AG10803 (cell line): ENCODE measurements at places on chromosomes 11 and 22.
A peak's percentile ranks its signal among the peaks of the same experiment; 100 is the strongest.

- peak; percentile 8 for DNase-seq
These were observed 665 bp downstream of the USP28 start for GRCh38 chr11:113874581-113875233.

DNA sequence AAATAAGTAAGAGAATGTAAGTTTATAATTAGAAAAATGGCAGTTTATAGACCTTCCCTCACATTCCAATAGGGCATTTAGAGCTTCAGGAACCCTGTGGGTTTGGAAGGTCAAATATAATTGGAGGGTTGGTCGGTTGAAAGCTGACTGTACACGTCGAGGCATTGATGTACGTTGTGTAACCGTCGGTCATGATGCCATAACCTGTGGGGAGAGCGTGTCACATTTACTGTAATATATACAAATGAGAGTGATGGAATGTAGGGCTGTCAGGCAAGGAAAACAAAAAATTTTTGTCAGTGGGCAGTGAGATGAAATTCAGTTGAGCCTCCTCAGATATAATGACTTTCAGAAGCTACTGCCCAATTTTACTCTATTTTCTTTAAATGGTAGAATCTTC, 88.5 kb downstream of the ARL14EP start:
- no peak for DNase-seq

DNA sequence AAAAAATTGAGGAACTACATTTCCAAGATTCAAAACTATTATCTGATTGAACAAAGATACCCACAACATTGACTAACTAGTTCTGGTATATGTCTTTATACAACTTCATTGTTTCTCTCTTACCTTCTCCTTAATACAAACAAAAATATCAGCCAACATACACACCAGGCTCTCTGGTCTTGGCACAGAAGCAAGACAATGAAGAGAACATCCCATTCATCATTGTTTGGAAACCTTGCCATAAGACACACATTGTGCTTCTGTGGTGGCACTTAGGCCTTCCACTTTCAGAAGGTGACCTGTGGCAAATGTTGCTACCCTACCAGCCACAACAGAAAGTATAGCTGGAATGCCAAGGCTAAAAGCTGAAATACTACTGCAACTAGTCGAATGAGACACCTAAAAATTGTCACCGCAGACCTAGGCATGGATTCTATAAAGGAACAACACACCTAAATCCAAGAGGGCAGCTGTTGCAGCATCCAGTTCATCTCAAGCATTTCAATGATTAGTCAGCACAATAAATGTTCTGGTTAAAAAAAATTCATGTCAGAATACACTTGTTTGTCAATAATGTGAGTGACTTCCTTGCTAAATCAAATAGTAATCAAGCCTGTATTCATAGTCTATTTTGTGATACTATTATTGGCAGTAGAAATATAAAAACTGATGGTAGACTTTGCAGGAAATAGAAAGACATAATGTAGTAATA, 26.3 kb downstream of the MAP6 start:
- DNase-seq = no peak

- peak; percentile 37 for DNase-seq
These were observed 12.7 kb downstream of the LGALS12 start for GRCh38 chr11:63518548-63518947.

- no peak for DNase-seq
These were observed 23.3 kb upstream of the TMEM191C start for GRCh38 chr22:21443735-21444421.

GRCh38 chr22:47713941-47714340, 951.5 kb downstream of the TBC1D22A start:
- DNase-seq = no peak

- no peak for DNase-seq
These were observed 114.1 kb upstream of the SESN3 start for GRCh38 chr11:95344932-95345642.

DNA sequence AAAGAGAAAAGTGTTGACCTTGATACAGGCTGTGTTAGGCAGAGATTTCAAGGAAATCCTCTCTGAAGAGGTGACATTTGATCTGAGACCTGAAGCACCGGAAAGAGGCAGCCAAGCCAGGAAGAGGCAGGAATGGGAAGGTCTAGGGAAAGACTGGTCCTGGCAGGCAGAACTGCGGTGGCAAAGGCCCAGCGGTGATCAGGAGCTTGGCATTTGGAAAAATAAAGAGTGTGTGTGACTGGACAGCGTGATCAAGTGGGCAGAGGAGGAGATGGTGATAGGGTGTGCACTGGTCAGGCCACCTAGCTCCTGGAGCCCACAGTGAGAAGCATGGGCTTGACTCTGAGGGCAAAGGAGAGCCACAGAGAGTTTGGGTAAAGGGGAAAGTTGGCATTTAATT, 27.2 kb upstream of the GAB4 start:
- DNase-seq = no peak

DNA sequence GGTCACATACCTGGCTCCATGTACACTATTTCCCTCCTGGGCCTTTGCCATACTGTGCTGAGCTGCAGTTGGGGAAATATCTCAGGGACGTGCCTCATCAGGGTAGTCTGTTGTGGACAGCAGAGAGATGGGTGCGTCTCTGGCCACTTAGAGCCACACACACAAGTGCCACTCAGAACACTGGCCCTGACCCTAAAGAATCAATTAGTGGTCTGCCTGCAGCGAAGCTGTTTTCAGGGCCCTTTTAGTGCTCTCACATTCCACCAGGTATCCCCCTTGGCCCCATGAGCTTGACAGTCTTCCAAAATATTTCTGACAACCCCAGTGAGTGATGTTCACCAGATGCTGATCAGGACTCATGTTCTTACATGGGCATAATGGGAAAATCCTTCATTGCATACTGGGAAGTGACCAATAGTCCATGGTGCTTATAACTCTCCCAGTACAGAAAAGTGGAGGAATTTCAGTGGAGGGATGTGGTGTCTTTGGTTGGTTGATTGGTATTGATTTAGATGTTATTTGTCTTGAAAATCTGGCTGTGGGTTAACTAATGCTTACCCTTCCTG, 66.1 kb downstream of the ME3 start:
- DNase-seq = no peak

DNA sequence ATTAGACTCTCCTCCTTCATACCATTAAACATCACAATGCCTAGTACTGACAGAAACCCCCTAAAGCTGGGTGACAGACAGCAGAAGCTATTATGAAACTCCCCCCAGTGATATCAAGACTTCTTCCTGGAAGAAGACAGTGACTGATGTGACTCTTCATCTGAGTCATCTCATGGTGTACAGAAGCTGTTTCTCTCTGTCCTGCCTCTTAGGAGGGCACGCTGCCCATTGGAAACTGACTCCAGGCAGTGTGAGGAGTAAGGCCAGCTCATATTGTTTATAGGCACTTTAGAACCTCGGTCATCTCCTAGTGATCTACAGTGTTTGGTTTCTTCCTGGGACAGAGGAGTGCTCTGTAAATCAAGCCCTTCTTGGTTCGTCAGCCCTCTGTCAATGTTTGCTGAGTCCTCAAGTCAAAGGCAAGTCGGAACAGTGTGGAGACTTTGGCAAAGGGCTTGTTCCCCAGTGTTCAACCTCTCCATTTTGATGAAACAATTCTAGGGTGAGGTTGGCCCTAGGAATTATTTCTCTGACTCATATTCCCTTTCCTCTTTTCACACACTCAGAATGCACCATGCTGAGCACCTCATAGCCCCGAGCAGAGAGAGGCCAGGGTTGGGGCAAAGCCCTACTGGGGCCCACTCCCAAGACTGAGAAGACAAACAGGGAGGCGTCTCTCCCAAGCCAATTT, 172.5 kb upstream of the TMEM45B start:
- peak; percentile 43 for DNase-seq

DNA sequence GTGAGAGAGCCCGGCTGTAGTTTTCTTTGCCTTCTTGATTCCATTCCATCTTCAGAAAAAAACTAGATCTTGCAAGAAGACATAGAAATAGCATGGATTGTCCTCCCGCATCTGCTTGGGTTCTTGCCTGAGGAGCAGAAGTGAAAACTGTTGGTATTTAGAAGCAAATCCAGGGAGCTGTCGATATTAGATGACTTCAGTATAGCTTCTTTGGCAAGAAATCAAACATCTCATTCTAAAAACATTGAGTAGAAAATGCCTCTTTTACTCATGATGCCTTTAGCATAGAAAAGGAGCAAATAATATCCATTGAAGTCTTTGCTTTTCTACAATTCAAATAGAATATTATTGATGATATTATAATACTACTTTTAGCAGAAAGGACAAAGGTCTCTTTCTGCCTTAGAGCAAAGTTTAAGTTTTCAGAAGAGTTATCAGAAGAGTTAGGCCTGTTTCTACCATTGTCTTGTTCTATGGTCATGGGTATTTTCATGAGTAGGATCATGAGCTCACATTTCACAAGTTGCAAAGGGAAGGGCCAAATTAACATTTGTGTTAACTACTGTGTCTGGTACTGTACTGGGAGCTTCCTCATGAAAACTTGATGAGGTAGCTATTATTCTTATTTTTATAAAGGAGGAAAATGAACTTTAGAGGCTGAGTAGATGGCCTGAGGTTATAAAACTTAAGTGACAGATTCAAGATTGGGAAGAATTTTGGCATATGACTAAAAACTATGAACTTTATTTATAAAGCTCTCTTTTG, 49.7 kb downstream of the EXT2 start:
- DNase-seq = peak; percentile 13

DNA sequence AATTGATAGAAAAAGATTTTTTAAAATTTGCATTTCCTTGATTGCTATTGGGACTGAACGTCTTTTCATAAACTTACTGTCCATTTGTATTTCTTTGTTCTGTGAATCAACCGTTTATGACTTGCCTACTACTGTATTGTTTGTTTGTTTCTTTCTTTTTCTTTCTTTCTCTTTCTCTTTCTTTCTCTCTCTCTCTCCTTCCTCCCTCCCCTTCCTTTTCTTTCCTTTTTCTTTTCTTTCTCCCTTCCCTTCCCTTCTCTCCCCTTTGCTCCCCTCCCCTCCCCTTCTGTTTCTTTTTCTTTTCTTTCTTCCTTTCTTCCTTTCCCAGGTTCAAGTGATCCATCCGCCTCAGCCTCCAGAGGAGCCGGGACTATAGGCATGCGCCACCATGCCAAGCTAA, 46.9 kb downstream of the NF2 start:
- DNase-seq = no peak

- no peak for DNase-seq
These were observed 1.3 kb downstream of the CARD10 start for GRCh38 chr22:37517826-37518450.

GRCh38 chr11:18761144-18761543, 30.5 kb downstream of the PTPN5 start:
- DNase-seq = no peak

GRCh38 chr11:65487467-65488272, 11.2 kb upstream of the MALAT1 start:
- peak; percentile 100 for DNase-seq

DNA sequence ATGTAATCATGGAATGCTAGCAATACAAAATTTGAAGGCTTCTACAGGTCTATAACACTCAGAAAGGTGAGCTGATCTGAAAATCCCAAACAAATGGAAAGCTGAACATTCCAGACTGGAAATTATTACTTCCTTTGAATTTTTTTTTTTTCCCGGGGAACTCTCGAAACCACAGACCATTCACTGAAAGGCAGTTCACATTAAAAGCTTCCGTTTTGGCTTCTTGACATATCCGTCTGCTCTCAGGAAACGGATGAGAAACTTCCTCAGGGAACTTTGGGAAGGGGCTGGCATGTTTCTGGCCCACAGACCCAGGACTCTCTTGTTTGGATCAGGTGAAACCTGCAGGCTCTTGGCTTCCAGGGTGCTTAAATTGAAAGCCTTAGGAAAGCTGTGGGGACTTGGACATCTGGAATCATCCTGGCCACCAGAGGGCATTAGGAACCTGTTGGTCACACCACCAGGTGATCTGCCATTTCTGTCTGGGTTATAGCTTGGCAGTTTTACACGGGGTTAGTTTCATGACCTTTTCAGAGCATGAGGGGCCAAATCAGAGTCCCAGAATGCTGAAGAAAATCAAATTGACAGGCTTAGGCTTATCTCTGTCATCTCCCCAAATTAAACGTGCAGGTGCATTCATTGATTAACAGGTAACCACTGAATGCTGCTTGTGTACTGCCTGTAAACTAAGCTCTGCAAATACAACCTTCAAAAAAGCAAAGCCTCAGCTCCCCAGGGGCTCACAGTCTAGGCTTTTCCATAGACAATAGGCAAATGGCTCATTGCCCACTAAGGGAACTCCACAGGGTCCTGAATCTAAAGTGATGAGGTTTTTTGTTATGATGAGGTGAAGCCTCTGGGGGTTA, 22.7 kb upstream of the GRAMD1B start:
- peak; percentile 70 for DNase-seq

- DNase-seq = peak; percentile 76
These were observed 39.0 kb downstream of the CTNND1 start for GRCh38 chr11:57800444-57801182.

DNA sequence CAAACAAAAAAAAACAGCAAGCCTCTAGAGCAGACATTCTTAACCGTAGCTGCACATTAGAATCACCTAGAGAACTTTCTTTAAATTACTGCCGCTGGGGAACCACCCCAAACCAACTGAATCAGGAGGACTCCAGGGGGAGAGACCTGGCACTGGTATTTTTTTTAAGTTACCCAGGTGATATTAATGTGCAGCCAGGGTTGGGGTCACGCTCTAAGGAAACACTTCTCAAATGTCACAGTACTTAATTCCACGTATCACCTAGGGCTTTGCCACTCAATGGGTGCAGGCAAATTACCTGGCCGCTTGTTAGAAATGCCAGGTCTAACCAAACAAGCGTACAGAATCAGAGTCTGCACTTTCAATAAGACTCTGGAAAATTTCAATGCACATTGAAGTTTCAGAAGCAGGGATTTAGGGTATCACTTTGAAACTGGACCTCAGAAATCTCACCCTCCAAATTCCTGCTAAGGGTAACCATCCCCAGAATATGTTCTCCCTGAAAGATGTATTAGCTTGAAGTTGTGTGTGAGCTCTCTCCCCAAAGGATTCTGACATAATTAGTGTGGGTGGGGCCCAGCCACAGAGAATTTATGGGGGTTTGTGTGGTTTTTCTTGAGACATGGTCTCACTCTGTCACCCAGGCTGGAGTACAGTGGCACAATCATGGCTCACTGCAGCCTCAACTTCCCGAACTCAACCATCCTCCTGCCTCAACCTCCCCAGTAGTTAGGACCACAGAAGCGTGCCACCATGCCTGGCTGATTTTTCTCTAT, 12.7 kb upstream of the ISX start:
- no peak for DNase-seq

DNA sequence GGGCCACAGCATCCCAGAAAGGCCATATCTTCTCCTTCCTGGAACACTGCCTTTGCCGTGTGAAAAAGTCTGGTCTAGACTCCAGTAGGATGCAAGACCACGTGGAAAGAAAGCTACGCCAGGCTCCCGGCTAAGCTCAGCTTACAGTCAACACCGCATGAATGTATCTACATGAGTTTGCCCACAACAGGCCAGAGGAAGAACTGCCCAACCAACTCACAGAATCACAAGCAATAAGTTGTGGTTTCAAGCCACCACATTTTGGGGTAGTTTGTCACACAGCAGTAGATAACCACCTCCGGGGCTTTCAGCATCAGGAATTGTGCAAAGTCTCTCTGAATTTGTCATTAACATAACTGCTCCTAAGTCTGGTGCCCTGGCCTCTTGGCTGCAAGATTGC, 27.3 kb downstream of the HSPA8 start:
- DNase-seq = no peak
